Type B pancreatic cell (in vitro differentiated cells): ENCODE measurements at places on chromosomes 11 and 22.

- H3K36me3 ChIP-seq, result no peaks in the 10 kb centered on the region
- no peak overlapping the region for H3K4me3 ChIP-seq
- DNase-seq, result no peak
- no peak overlapping the region for H3K27ac ChIP-seq
Measured at GRCh38 chr22:50605002-50605612, 4.5 kb downstream of the MAPK8IP2 start.

GRCh38 chr11:60265373-60266214, 14.9 kb upstream of the MS4A4A start:
- H3K27ac ChIP-seq, result no peak overlapping the region
- no peaks in the 10 kb centered on the region for H3K4me1 ChIP-seq
- H3K36me3 ChIP-seq, result no peaks in the 10 kb centered on the region

DNA sequence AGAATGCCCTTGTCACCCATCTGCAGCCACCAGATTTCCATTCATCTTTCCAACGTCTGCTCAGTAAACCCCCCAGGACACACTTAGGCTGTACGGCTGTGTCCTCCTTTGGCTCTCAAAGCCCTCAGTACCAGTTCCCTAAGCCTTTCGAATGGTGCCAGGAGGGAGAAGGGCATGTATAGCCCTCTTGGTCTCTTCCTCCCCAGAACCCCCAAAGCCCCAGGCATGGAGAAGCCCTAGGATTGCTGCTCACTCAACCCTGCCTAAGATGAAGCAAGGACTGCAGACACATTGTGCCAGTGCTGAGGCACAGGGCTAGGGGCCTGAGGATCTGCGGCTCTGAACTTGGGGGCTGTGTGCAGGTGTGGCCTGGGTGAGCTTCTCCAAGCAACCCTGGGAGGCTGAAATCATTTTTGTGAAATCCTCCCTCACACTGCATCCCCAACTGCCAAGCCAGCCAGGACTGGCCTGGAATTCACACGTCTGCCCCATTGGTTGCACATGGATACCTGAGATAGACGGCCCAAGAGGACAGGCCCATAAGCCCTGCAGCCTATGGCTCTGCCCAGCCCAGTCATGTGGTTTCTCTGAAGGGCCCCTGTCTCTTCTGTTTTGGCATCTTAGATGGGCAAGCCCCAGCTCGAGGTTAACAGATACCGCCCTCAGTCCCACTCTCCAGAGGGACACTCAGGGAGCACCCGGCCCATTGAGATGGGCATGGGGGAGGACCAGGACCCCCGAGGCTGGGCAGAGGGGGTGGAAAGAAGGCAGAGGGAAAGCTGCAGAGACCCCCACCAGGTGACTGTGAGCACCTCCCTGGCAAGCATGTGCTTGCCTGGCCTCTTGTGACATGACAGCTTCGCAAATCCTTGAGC, 34.0 kb downstream of the KCNQ1OT1 start:
- no peak overlapping the region for H3K27ac ChIP-seq
- H3K36me3 ChIP-seq, result peaks cover 29% of the 10 kb centered on the region
- H3K27me3 ChIP-seq, result no peaks in the 10 kb centered on the region
- H3K4me1 ChIP-seq, result peaks cover 14% of the 10 kb centered on the region
- no peak for DNase-seq

DNA sequence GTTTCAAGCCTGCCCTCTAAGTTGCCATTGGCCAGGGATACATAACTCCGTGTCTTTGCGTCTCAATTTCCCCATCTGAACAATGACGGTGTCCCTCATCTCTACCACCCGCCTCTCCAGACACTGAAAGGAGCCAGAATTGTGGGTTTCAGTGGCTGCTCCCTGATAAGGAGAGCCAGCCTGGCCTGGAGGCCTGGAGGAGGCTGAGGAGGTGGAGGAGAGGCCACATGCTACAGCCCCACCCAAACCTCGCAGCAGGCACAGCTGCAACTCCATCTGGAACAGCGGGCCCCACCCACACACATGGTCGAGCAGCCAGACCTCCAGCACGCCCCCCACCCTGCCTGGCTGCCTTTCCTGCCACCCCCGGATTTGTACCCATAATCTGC, 34.4 kb upstream of the CD82 start:
- peaks cover 25% of the 10 kb centered on the region for H3K4me1 ChIP-seq
- H3K27me3 ChIP-seq, result peaks cover 12% of the 10 kb centered on the region
- DNase-seq, result no peak
- H3K27ac ChIP-seq, result no peak overlapping the region
- no peak overlapping the region for H3K4me3 ChIP-seq

GRCh38 chr11:69414773-69415187, 66.7 kb upstream of the LINC01488 start:
- no peaks in the 10 kb centered on the region for H3K36me3 ChIP-seq
- no peak overlapping the region for H3K4me3 ChIP-seq
- DNase-seq, result no peak
- H3K27ac ChIP-seq, result no peak overlapping the region
- H3K4me1 ChIP-seq, result peaks cover 20% of the 10 kb centered on the region
- H3K27me3 ChIP-seq, result no peaks in the 10 kb centered on the region

GRCh38 chr11:79028225-79028624, 412.6 kb downstream of the TENM4 start:
- peaks cover 47% of the 10 kb centered on the region for H3K4me1 ChIP-seq
- H3K4me3 ChIP-seq, result no peak overlapping the region
- H3K36me3 ChIP-seq, result no peaks in the 10 kb centered on the region
- H3K27ac ChIP-seq, result no peak overlapping the region
- DNase-seq, result no peak

DNA sequence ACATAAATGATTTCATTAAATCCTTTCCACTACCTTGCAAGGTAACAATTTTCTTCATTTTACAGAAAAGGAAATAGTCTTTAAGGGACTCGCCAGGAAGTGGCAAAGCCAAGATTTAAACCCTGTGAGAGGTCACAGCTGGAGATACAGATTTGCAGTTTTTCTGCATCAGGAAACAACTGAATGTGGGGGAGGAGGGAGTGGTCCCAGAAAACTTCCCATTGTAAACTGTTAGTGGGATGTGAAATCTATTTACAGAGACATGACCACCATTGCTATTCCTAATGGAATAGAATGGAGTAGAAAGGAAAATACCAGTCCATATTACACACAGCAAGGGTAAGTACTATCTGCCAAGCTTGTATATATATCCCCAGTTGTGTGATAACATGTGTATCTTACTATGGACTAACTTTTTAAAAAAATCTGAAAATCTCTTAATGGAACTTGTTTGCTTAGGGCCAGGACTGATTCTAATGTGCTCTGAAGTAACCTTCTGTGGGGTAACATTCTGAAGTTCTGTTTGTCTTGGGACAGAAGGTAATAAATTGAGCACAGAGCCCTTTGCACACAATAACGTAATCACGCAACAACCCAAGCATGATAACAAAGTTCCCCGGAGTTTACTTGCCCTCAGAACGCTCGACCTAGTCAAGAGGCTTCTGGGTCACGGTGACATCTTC, 10.9 kb upstream of the TSKU start:
- no peak for DNase-seq
- no peaks in the 10 kb centered on the region for H3K27me3 ChIP-seq
- peak overlapping the region; percentile 42 for H3K27ac ChIP-seq
- no peaks in the 10 kb centered on the region for H3K36me3 ChIP-seq
- peaks cover 43% of the 10 kb centered on the region for H3K4me1 ChIP-seq
- no peak overlapping the region for H3K4me3 ChIP-seq

GRCh38 chr11:8870411-8871170, 40.4 kb upstream of the AKIP1 start:
- DNase-seq, result peak; percentile 82
- H3K27me3 ChIP-seq, result no peaks in the 10 kb centered on the region
- H3K4me1 ChIP-seq, result peaks cover 40% of the 10 kb centered on the region
- no peaks in the 10 kb centered on the region for H3K36me3 ChIP-seq
- H3K4me3 ChIP-seq, result peak overlapping the region; percentile 95

GRCh38 chr11:90241414-90241813, 18.6 kb upstream of the CHORDC1 start:
- H3K4me1 ChIP-seq, result no peaks in the 10 kb centered on the region
- DNase-seq, result no peak
- no peak overlapping the region for H3K27ac ChIP-seq
- H3K27me3 ChIP-seq, result no peaks in the 10 kb centered on the region

- DNase-seq, result no peak
- no peaks in the 10 kb centered on the region for H3K4me1 ChIP-seq
- no peaks in the 10 kb centered on the region for H3K27me3 ChIP-seq
- no peak overlapping the region for H3K4me3 ChIP-seq
Measured at GRCh38 chr11:120702656-120703055, 191.1 kb downstream of the GRIK4 start.

DNA sequence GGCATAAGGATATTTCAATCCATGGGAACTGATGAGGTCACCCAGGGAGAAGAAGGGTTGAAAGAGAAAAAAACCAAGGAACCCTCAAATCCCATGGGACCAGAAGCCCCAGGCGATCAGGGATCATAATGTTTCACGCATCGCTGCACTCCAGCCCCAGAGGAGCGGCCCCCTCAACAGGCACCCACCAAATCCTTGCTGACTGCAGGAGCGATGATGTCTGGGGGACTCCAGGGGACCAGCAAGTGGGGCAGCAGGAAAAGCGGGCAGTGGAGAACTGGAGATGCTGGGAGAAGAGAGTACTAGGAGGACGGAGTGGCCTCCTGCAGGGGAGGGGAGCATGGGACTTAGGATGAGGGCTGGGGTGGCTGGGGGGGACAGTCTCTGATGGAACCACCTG, 47.7 kb upstream of the LINC01488 start:
- H3K36me3 ChIP-seq, result no peaks in the 10 kb centered on the region
- peaks cover 45% of the 10 kb centered on the region for H3K4me1 ChIP-seq
- no peak overlapping the region for H3K4me3 ChIP-seq
- no peak overlapping the region for H3K27ac ChIP-seq

DNA sequence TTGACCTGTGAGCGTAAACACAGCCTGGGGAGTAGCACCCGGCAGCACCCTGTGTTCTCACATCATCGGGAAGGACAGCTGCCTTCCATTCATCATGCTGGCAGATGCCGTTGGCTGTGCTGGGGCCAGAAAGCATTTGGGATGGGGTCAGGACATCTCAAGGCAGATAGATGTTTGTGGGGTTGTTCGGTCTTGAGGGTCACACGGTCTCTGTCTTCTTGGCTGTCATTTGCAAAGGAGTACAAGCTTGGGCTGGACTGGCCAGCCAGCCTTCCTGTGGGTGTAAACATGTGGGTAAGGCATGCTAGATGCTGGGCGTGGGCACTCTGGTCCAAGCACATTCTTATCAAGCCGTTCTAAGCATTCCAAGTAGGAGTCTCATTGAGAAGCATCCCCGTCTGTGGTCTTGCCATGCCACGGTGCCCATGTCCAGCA, 81.4 kb downstream of the TBC1D22A start:
- no peak overlapping the region for H3K4me3 ChIP-seq
- H3K27me3 ChIP-seq, result no peaks in the 10 kb centered on the region
- no peak for DNase-seq
- H3K36me3 ChIP-seq, result peaks cover 17% of the 10 kb centered on the region
- H3K27ac ChIP-seq, result no peak overlapping the region

- H3K4me3 ChIP-seq, result no peak overlapping the region
- H3K4me1 ChIP-seq, result no peaks in the 10 kb centered on the region
- DNase-seq, result no peak
- no peaks in the 10 kb centered on the region for H3K27me3 ChIP-seq
- no peaks in the 10 kb centered on the region for H3K36me3 ChIP-seq
Measured at GRCh38 chr22:45254789-45255278, 14.1 kb upstream of the KIAA0930 start.

DNA sequence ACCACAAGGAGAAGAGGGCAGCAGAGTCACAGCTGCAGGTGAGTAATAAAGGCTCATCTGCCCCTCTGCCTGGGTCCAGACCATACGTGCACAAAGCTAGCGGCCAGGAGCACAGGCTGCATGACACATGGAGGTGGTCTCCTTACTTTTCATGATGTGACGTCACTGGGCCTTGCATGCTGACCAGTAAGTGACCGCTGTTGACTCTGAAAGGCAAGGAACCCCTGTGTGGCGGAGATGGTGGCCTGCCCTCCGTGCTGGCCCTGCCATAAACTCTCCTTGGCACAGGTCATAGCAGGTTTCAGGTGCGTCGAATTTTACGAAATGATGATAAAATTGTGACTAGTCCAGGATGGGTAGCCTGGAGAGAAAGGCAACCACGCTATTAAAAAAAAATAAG, 7.6 kb upstream of the PARVG start:
- no peak overlapping the region for H3K27ac ChIP-seq
- H3K4me3 ChIP-seq, result no peak overlapping the region
- H3K27me3 ChIP-seq, result peaks cover 4% of the 10 kb centered on the region

GRCh38 chr11:78187366-78188285, 800 bp downstream of the KCTD21 start:
- no peak for DNase-seq
- peaks cover 4% of the 10 kb centered on the region for H3K36me3 ChIP-seq
- peak overlapping the region; percentile 96 for H3K27ac ChIP-seq
- peak overlapping the region; percentile 99 for H3K4me3 ChIP-seq

- H3K4me1 ChIP-seq, result peaks cover 11% of the 10 kb centered on the region
- H3K27me3 ChIP-seq, result no peaks in the 10 kb centered on the region
- DNase-seq, result no peak
- H3K36me3 ChIP-seq, result no peaks in the 10 kb centered on the region
- no peak overlapping the region for H3K27ac ChIP-seq
Measured at GRCh38 chr11:33622806-33623205, 77.8 kb downstream of the C11orf91 start.

- no peak overlapping the region for H3K27ac ChIP-seq
- H3K4me3 ChIP-seq, result no peak overlapping the region
- H3K27me3 ChIP-seq, result no peaks in the 10 kb centered on the region
Measured at GRCh38 chr11:7418061-7418460, 67.2 kb upstream of the OLFML1 start.

GRCh38 chr11:130891326-130891725, 25.0 kb downstream of the SNX19 start:
- peaks cover 11% of the 10 kb centered on the region for H3K36me3 ChIP-seq
- peaks cover 12% of the 10 kb centered on the region for H3K4me1 ChIP-seq
- DNase-seq, result no peak
- no peaks in the 10 kb centered on the region for H3K27me3 ChIP-seq
- H3K27ac ChIP-seq, result no peak overlapping the region
- no peak overlapping the region for H3K4me3 ChIP-seq

DNA sequence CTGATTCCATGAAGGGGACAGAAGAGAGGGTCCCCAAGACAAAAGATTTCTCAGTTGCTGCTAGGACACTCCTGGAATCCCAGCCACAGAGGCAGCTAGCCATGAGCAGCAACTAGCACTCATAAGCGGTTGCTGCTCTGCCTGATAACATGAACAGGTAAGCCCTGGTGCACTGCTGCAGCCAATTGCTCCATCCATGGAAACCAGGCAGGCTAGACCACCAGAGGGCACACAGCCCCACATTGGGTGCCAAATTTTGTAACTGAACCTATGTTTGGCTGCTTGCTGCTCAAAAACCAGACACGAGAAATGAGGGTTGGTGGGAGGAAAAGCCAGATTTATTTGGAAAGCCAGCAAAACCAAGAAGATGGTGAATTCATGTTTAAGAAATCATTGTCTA, 21.9 kb upstream of the QSER1 start:
- no peak for DNase-seq
- H3K4me1 ChIP-seq, result no peaks in the 10 kb centered on the region
- no peak overlapping the region for H3K27ac ChIP-seq
- H3K36me3 ChIP-seq, result no peaks in the 10 kb centered on the region
- peaks cover 11% of the 10 kb centered on the region for H3K27me3 ChIP-seq
- no peak overlapping the region for H3K4me3 ChIP-seq

- no peak for DNase-seq
- peaks cover 37% of the 10 kb centered on the region for H3K27me3 ChIP-seq
- H3K36me3 ChIP-seq, result no peaks in the 10 kb centered on the region
- H3K27ac ChIP-seq, result no peak overlapping the region
- peaks cover 13% of the 10 kb centered on the region for H3K4me1 ChIP-seq
Measured at GRCh38 chr11:11668274-11668673, 46.5 kb upstream of the GALNT18 start.

GRCh38 chr11:2770096-2770751, 70.4 kb upstream of the KCNQ1OT1 start:
- no peak overlapping the region for H3K27ac ChIP-seq
- peaks cover 6% of the 10 kb centered on the region for H3K4me1 ChIP-seq
- no peaks in the 10 kb centered on the region for H3K36me3 ChIP-seq
- H3K4me3 ChIP-seq, result no peak overlapping the region
- DNase-seq, result peak; percentile 64
